Right ventricle myocardium superior (tissue), 1 donor: ENCODE measurements at places on chromosomes 3 and 15. TPM values are rescaled to one million over a fixed set of nuclear protein-coding genes. Genes with fewer than 3 reads are reported as not detected.
A peak's percentile ranks its signal among the peaks of the same experiment; 100 is the strongest.

GRCh38 chr3:194824701-194825111 lies 139.0 kb downstream of the FAM43A start:
- peak; percentile 74 for DNase-seq

- DNase-seq: no peak
Measured at GRCh38 chr3:80492162-80492561, 724.4 kb upstream of the ROBO1 start.

- peak; percentile 73 for DNase-seq
Measured at GRCh38 chr3:56988458-56989168, 71.9 kb upstream of the SPATA12 start.

DNA sequence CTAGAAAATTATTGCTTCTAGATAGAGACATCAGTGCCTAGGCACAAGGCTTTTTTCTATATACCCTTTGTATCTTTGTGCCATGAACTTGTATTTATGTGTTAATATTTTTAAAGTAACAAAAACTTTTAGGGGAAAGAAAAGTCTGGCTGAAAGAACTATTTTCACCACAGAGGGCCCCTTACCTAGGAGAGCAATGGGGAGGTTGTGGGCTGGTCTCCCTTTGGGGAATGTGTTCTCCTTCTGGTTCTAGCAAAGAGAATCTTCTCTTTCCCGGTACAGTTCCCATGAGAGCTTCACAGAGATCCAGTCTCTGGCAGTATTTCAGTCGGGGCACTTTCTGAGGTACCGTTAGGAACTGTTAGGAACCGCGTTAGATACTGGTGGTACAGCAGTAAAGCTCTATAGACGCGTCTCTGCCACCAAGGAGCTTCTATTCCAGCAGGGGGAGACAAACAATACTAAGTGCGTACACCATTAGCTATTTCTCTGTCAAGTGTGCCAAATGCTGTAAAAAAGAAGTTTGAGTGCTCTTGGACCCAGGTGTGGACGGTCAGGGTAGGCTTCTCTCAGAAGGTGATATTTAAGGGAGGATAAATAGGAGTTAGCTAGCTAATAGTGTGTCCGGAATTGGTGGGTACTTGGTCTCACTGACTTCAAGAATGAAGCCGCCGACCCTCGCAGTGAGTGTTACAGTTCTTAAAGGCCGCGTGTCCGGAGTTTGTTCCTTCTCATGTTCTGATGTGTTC lies 4.6 kb upstream of the EPB42 start:
- DNase-seq: no peak

TUSC7 gene
- total RNA-seq: not detected

CCR9 gene
- not detected for total RNA-seq

NR2C2 gene
- total RNA-seq: 25.4 TPM
